Stimulated activated CD8-positive, alpha-beta memory T cell treated with anti-CD3 and anti-CD28 coated beads, Interleukin-12 subunit alpha, Interleukin-12 subunit beta, amount 100 ng/mL, for 1 hour (primary cell): ENCODE measurements at places on chromosomes 11 and 22.
A peak's percentile ranks its signal among the peaks of the same experiment; 100 is the strongest.

GRCh38 chr11:40202589-40203270 lies 1256.7 kb downstream of the LRRC4C start:
- no peak for DNase-seq

DNA sequence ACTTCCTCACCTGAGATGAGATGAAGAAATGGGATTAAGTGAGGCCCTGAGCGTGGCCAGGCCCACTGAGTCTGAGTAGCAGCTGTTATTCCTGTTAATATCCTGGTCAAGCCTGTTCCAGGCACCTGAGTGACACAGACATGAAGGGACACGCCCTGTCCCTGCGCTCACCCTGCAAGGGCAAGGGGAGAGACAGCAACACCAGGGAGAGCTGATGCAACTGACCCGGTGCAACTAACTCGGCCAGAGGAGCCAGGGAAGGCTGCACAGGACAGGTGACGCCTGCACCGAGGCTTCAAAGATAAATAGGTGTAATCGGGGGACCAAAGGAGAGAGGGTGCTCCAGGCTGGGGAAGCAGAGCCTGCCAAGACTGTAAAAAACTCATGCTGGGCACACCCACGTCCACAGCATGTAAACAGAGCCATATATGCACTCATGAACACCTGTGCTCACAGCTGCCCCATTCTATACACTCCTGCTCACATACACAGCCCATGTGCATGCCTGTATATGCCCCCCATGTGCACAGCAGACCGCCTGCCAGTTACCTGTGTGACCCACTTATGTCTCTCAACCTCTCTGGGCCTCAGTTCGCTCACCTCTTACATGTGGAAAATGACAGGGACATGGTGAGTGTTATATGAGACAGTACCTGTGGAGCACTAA lies 22.8 kb upstream of the GCAT start:
- no peak for DNase-seq

- no peak for DNase-seq
Observed at GRCh38 chr11:26539517-26539916, 32.5 kb downstream of the MUC15 start.

DNA sequence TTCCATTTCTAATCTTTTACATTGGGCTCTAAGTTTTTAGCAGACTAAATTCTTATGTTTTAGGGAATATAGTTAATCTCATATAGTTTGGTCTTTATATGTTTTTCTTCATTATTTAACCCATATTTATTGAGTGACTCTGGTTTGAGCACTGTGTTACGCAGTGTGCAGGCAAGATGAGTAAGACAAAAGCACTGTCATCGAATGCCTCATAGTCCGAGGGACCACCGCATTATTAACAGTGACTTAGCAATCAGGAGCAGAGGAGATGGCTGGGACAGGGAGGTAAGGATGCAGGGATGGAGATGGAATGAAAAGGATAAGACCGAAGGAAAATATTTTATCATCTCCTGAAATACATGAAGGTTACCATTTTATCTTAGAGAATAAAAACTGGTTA lies 65.2 kb upstream of the CTSC start:
- DNase-seq = no peak

DNA sequence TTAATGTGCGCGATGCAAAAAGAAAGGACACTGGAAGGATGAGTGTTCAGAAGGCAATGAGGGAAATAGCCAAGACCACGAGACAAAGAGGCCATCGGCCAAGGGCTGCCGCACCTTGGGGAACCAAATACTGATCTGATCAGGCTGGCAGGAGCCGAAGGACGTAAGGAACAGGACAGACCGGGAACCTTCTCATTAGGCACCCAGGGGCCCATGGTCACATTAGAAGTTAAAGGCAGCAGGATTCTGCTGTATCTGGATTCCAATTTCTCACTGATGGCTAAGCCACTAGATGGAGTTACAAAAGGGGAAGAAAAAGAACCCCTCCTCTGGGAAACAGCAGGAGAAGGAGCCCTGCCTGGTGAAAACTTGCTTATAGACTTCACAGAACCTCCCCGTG lies 28.8 kb upstream of the CPT1A start:
- DNase-seq = no peak

- DNase-seq = no peak
Observed at GRCh38 chr11:113497066-113497910, 22.1 kb upstream of the DRD2 start.

- DNase-seq = no peak
Observed at GRCh38 chr22:35526333-35526979, 14.2 kb upstream of the RASD2 start.

DNA sequence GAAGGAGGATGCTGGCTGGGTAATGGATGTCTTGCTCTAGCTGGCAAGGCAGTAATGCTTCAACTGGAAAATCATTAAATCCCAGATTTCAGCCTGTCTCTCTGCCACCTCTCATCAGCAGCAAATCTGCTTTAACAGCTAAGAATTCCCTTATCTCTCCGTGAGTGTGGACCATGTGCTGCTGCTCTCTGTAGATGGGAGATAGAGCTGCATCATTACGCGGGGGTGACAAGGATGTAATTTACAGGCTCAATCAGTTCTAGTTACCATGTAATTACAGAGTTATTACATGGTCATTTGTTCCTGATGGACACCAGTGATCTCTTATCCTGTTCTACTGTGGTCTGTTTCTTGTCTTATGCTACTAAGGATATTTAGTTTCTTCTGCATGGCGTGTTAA lies 665.4 kb downstream of the NTM start:
- DNase-seq = no peak

DNA sequence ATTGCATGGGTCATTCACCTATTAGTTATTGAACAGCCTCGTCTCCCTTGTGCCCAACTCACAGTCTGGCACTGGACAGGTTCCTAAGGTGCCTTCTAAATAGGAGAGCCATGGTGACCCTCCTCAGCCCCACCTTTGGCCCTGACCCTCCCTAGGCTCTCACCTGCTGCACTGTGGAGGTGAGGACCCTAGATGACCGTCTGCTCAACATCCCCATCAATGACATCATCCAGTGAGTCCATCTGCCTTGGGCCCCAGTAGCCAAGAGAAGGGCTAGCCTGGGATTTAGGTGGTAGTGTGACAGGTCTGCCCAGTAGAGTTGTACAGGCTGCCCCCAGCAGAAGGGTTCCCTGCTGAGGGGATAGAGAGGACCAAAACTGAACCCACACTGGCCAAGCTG lies 13.6 kb downstream of the UCP2 start:
- no peak for DNase-seq

DNA sequence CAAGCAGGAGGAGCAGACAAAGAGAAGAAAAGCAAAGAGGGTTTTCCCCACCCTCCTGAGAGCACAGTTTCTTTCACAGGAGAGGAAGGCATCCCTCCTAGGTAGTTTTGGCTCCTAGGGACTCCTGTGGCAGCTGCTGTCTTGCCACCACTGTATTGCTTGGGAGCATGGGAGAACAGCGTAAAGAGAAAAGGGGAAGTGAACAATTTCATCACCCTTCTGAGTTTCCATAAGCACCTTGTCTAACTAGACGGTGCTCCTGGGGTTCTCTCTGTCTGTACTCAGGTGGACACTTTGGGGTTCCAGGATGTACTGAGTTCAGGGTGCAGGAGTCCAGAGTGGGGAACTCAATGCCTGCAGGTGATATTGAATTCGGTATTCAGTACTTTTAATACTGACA lies 1430.5 kb downstream of the TBC1D22A start:
- no peak for DNase-seq

DNA sequence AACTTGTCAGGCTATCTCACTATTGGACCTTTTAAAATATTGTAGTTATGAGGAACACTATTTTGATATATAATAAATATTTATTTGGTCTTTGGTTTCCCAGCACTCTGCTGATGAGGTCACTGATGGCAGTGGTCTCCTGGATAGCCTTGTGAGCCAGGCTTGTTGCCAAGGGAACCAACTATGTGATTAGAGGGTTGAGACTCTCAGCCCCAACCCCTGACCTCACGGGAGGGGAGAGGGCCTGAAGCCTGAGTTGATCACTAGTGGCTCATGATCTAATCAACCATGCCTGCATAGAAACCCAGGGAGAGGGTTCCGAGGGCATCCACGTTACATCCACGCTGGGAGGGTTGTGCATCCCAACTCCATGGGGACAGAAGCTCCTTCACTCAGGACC lies 10.8 kb downstream of the PANX1 start:
- no peak for DNase-seq

DNA sequence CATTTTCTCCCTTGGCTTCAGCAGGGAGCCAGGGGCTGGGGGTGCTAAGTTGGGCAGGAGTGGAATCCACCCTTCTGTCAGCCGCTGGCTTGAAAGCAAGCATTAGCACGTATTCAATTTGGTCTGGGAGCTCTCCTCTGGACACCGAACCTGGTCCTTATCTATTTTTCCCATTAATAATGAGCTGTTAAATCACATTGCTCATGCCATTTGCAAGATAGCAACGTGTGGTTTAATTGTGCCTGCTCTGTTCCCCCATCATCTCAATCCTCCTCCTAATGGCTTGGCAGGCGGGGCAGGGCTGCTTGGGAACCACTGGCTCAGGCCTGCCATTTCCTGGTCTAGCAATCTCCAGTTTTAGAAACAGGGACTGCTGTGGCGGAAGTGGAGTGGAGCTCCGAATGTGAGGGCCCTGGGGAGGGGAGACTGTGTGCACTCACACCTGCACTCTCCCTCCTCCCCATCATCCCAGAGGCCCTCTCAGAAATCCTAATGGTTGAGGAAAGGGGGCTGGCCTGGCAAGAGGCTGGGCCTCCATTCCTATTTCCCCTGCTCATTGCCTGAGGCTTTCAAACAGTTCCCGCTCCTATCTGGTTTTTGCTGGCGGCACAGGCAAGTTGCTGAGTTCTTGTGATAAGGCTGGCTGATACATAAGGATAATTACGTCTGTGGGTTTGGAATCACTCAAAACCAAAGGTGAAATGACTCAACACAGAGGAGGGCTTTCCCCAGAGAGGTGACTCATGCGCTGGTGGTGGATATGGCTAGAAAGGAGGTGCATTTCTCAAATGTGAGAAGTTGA lies 201.2 kb upstream of the E2F8 start:
- no peak for DNase-seq

DNA sequence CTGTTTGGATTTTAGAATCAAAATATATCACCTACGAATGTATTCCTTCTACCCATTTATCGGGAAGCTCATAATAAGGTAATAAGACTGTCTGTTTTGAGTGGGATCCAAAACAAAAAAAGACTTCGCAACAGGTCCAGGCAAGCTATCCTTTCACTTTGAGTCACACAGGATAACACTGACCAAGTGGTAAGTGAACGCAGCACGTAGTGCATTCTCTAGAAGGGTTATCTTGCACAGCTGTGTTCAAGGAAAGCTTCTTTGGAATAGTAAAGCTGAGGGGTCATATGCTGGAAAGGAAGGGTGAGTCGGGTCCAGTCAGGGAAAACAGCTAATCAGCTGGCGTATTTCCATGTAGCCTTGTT lies 22.3 kb upstream of the NRGN start:
- DNase-seq = no peak

- no peak for DNase-seq
Observed at GRCh38 chr11:111632516-111633220, 30.4 kb downstream of the SIK2 start.

DNA sequence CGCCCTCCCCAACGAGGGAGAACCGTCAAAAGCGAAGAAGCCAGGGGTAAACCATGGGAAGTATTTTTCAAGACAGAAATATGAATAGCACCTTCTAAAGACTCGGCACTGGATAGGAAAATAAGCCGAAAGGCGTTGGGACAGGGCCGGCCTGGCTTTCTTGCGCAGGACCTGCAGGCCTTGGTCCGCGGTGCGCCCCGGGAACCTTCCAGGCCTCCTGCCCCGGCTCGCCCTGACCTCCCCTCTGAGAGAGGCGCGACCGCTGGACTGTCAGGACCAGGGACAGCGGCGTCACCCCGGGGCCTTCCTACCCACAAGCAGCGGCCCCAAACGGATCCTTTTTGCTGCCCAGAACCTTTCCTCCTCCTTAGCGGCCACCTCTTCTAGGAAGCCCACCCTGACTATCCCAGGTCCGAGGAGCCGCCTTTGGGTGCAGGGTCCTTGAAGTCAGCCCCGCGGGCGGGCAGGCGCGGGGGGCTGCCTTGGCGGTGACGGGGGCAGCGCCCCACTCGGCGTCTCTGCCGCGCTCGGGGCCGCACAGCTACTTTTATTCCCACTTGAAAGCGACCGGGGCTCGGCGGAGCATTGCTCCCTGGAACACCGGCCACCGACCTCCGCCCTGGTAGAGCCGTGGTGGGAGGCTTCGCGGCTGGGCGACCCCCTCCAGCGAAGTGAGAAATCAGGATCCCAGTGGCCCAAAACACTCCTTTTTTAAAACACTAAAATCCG lies 650 bp upstream of the MAPK11 start:
- peak; percentile 35 for DNase-seq

- no peak for DNase-seq
Observed at GRCh38 chr11:62823677-62824076, 8.2 kb downstream of the STX5 start.

- no peak for DNase-seq
Observed at GRCh38 chr11:103624708-103625623, 411.5 kb upstream of the DDI1 start.

DNA sequence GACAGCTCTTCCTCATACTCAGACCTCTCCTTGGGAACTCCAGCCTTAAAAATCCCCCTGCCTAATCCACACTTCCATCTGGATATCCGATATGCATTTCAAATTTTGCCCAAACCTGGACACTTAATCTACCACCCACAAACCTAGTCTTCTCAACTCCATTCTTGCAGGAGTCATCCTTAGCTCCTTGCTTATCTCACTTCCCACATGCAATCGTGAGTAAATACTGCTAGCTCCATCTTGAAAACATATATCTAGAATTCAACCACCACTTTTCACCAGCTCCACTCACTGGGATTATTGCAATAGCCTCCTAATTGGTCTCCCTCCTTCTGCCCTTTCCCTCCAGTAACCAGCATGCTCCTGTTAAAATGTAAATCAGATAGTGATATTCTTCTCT lies 2.6 kb upstream of the MYOD1 start:
- no peak for DNase-seq

DNA sequence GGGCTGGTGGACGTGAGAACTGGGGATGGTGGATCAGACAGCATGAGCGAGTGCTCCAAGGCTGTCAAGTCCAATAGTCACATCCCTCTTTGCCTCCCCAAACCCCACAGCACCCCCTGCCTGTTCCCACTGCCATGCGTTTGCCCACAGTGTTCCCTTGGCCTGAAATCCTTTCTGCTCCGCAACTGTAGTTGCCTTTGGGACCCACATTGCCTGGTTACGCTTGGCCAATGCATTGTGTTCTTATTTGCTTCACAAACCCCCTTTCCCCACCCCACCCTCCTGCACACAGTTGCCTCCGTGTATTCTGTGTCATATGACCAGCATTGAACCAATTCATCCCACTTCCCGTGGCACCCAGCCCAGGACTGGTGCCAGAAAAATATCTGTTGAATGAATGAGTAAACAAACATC lies 2.1 kb upstream of the KIAA0930 start:
- no peak for DNase-seq

- no peak for DNase-seq
Observed at GRCh38 chr22:45960477-45961386, 16.2 kb downstream of the WNT7B start.
